Hematopoietic multipotent progenitor cell treated with erythropoietin and hydrocortisone succinate and interleukin-3 and kit ligand, for 8 days (in vitro differentiated cells): ENCODE measurements at places on chromosomes 7 and 10.
A peak's percentile ranks its signal among the peaks of the same experiment; 100 is the strongest.

DNA sequence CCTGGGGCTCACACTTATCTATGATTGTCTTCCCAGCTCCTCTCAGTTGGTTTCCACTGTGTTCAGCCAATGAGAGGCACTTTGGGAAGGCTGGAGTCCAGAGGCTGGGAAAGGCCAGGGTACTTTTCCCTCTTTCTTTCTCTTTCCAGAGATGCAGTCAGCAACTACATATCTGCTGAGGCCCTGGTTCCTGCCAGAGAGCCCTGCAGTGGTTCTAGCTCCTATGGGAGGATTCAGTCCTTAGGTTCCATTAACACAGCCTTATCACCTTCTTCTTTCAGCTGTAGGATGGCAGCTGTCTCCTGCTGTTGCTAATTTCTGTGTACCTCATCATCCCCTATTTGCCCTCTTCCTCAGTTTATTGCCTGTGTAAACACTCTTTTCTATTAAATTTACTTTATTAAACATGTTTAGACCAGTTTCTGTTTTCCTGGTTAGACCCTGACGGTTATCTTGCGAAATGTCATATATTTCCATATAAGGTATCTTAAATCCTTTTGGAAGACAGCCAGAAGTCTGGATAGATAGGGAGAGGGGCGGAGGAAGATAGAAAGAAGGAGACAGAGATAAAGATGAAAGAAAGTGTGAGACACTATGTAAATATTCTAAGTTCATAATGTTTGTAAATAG, 100.3 kb downstream of the HGF start:
- peak; percentile 12 for DNase-seq

DNA sequence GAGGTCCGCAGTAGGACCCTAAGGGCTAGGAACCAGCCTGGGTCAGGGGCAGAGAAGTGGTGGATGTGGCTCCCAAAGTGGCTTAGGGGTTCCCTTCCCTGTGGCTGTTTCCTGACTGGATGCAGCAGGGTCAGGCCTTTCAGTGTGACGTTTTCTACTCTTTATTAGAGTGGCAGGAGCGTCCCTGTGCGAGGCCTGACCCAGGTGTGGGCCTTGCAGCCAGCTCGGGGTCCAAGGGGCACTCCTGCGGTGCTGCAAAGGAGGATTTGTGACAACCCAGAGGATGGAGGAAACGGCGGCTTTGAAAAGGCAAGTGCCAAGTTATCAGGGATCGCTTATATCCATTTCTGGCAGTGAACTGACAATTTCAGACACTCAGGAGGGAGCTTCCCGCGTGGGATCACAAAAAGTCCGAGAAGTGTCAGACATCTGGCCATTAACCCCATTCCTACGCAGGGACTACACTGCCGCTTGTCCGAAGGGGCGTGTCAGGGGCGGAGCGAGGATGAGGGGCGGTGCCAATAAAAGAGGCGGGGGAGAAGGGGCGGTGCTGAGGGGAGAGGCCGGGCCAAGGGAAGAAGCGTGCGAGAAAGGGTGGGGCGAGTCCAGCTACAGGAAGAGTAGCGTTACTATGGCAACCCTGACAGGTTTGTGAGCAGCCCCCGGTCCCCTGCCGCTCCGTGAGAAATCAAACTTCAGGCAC, 98.8 kb upstream of the ZNF722 start:
- DNase-seq: peak; percentile 6

DNA sequence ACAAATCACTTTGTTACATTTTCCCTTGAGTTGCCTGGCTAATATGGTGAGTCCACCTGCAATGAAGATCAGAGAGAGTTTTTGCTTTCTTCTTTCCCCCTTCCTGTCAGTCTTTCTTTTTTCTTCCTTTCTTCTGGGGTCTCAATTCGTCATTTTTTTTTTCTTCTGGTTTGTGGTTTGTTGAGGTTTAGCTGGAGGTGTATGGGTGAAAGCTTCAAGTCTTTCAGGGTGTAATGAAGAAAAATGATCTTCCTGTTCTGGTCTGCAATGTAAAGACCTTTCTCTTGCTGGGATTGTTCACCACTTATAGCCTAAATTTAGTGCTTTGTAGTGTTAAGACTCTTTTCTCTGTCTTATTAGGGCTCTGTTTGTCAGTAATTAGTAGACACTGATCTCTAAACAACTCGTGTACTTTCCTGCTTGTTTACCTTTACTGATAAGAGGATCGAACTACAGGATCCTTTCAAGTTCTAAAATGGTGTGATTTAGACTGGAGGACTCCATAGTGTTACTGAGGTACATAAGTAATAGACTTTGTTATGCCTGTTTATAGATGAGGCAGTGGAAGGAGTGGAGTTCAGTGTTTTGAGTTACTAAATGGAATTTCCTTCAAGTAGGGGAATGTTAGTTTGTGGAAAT, 129.1 kb downstream of the SUGCT start:
- no peak for DNase-seq

DNA sequence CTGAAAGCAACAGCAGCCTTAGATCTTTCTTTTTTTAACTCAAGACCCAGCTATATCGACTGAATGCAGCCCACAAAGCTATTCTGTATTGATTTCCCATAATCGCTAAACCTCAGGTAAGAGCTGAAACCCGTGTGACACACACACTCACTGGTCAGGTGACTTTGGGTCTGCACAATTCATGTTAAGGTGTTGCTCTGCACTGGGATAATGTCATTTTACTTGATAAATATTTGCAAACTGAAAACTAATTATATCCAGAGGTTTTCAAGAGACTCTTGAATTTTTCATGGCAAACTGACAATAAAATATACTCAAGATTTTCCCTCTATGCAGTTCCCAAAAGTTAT, 33.1 kb downstream of the SCRN1 start:
- DNase-seq: no peak

DNA sequence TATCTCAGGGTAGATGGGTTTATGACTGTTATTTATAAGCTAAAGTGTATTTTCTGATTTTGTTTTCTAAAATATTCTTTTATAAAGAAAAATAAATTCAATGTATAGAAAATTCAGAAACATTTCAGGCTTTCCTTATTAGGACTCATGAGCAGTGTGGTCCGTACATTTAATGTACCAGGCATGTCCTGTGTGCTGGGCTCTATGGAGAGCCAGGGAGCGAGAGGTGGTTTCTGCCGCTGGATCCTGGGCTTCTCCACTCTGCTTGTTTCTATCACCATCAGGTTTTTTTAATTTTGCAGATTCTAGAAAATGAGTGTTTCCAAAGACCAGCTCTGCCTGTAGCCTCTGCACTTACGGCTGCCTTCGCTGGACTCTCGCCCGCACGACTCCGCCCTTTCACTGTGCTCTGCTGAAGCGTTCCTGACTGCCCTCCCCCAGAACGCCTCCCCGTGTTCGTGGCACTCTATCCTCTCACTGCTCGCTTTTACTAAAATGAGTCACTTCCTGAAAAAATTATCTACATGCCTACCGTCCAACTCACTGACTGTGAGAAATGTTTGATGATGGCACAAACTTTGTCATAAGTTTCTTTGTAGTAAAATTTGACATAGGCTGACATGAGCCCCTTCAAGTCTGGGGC, 188.5 kb downstream of the ZMYND11 start:
- DNase-seq: peak; percentile 36

GRCh38 chr7:91249506-91250233, 14.6 kb upstream of the FZD1 start:
- no peak for DNase-seq

GRCh38 chr7:7581531-7582179, 15.0 kb downstream of the MIOS start:
- DNase-seq: no peak

DNA sequence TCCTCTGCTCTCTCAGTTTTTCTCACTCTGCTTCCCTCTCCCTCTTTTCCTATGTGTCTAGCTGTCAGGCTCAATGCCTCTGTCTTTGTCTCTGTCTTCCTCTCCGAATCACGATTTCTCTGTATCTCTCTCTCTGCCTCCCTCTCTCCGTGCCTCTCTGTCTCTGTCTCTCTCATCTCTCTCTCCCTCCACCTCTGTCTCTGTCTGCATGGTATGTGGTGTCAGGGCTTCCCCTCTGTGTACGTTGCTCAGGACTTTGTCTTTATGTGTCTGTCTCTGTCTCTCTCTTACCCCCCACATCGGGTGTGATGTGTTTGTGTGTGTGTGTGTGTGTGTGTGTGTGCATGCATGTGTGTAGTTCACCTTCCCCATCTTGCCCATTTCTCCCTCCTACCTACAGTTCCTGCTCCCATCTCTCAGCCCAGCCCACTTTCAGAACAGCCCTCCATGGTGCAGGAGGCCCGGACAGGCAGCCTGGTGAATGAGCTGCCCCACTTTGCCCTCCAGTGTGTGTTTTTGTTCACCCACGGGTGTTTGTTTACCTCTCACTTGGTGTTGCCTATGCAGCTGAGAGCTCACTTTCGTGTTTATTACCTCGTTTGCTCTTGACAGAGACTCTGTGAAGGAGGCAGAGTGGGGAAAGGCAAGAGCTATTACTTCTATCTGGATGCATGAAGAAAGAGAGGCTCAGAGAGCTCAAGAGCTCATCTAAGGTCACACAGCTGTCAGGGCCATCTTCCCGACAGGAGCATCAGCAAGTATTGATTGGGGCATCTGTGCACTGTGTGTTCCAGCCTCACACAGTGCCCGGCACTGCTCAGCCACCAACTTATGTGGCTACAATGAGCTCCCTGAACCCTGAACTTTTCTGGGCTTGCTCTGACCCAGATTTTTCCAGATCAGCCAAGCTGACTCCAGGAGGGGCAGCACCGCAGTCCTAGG, 163.5 kb upstream of the ZMIZ1 start:
- DNase-seq: no peak

GRCh38 chr7:21941611-21942141, 4.0 kb downstream of the CDCA7L start:
- peak; percentile 38 for DNase-seq

DNA sequence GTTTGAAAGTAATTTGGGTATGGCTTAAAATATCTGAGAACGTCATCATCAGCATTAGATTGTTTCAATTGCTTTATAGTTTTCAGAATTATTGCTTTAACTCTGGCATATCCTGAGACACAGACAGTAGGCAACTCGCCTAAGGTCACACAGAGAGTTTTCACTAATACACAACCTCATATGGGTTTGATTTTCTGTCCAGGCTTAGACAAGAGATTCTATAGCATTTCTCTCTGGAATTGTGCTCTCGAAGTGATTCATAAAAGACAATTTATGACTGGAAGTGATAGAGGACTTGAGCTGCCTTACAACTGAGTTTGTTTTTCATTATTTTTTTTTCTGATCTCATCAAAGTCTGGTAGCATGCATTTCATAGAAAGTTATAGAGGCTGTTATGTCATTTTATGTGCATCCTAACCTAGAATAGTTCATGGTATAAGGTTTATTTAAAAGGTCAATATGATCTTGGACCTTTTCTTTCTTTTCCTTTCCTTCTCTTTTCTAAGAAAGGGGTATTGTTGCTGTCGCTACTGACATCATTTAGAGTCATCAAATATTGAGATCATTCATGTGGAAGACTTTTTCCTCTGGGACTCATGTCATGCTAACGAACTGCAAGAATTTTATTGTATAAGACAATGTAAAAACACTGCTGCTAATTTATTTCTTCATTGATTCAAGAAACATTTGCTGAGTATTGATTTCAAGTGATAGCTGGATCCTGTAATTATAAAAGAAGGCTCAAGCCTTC, 278.2 kb downstream of the PLXDC2 start:
- DNase-seq: no peak

- no peak for DNase-seq
Observed at GRCh38 chr10:4080225-4080805, 295.3 kb upstream of the KLF6 start.

GRCh38 chr10:101441541-101442455, 87.8 kb downstream of the BTRC start:
- peak; percentile 93 for DNase-seq

DNA sequence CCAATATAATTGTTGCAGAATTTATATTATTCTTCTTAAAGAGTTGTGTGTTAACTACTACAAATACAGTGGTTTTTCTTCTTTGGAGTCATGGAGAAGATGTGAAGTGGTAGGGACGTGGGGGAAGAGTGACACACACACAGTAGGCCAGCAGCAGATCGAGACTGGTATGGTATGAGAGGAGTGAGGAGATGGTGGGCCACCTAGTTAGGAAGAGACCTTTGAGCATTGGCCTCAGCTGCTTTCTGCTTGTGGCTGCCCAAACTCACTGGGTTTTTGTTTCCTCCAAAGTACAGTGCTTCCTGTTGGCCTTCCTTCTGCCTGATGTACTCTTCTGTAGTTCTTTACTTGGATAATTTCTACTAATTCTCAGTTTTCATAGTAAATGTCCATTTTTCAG, 14.6 kb downstream of the VCL start:
- DNase-seq: no peak

DNA sequence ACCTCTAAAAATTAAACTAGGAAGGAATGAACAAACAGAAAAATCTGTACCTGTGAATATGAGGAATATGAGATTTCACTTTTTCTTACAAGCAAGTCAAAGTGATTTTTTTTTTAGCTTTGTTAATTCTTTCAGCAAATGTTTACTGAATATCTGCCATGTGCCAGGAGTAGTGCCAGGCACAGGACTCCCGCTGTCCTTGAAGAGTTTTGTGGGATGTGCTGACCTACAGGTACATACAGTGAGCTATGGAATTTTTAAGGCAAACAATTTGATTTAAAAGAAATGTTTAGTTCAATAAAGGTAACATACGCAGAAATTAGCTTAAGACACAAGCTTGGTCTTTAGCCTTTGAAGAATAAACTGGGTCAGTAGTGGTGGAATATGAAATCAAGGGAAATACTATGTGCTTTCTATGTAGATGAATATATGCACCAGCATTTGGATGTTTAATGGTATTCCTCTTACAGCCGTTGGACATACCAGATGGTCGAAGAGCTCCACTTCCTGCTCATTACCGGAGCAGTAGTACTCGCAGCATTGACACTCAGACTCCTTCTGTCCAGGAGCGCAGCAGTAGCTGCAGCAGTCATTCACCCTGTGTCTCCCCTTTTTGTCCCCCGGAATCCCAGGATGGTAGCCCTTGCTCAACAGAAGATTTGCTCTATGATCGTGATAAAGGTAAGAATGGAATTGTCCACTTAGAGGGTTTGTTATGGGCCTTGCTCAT, 102.0 kb downstream of the GLCCI1 start:
- no peak for DNase-seq

- no peak for DNase-seq
Observed at GRCh38 chr10:20274571-20274970, 458.3 kb downstream of the PLXDC2 start.

GRCh38 chr10:112807013-112807412, 143.0 kb upstream of the TCF7L2 start:
- no peak for DNase-seq

- no peak for DNase-seq
Observed at GRCh38 chr10:10833955-10834354, 183.7 kb upstream of the CELF2 start.

GRCh38 chr10:84706875-84707274, 378.5 kb downstream of the CCSER2 start:
- DNase-seq: no peak

GRCh38 chr10:74297389-74298080, 146.5 kb downstream of the ADK start:
- no peak for DNase-seq

DNA sequence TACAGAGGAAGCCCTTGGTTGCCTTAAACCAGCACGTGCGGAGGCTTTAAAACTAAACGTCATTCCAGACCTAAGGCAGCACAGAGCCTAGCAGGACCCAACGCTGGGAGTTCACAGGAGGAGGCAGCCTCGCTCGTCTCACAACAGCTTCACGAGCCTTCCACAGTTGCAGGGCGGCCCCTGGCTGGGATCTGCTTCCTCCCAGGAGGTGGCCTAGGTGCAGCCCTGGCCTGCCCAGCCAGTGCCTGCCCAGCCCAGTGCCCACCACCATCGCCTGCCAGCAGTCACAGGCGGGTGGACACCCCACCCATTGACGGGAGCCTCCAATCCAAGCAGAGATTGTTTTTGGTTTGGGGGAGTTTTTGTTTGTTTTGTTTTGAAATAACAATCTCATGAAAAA, 96.5 kb downstream of the PTPRN2 start:
- DNase-seq: no peak
